ENCODE measurements at places on chromosomes 7 and 10.

GRCh38 chr7:141999058-141999623 is 3.5 kb downstream of the MGAM start:
- no peak for DNase-seq

- DNase-seq, result no peak
Observed at GRCh38 chr10:97378933-97379921, 21.9 kb downstream of the RRP12 start.

GRCh38 chr7:77950548-77950947 is 152.0 kb downstream of the PHTF2 start:
- DNase-seq, result no peak

DNA sequence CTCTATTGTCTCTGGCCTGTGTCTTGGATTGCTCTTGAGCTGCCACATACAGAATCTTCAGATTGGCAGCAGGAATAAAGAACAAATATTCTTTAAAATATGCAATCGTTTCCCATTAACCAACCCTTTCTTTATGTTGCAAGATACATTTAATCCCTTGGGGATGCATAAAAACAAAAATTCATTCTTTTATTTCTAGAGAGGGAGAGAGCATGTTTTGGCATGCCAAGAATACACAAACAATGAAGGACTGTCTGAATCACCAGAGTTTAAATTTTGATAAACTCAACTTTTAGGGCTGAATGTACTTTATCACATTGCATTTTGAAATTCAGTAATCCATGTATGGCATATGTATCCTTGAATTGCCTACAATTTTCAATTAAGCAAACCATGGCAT is 154.3 kb upstream of the SEMA3D start:
- no peak for DNase-seq

GRCh38 chr10:32245760-32246159 is 101.2 kb downstream of the EPC1 start:
- DNase-seq, result no peak

DNA sequence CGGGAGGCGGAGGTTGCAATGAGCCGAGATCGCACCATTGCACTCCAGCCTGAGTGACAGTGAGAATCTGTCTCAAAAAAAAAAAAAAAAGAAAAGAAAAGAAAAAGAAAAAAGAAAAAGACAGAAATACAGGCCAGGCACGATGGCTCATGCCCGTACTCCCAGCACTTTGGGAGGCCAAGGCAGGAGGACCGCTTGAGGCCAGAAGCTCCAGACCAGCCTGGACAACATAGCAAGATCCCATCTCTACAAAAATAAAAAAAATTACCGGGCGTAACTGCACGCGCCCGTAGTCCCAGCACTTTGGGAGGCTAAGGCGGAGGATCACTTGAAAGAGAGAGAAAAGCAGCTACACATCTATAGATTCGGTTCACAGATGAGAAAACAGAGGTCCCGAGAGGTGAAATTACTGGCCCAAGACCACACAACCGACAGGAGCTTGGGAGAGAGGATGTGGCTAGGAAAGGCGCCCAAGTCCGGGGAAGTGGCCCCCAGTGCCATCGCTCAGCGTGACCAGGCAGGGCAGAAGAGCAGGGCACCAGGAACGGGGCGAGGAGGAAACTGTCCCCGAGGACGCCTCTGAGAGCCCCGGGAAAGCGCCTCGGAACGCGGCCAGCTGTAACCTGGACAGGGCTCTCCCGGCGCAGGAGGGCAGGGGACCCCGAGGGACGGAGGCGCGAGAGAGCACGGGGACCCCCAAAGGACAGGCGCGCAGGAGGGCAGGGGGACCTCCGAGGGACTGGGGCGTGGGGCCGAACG is 612 bp downstream of the SNX8 start:
- DNase-seq, result no peak

DNA sequence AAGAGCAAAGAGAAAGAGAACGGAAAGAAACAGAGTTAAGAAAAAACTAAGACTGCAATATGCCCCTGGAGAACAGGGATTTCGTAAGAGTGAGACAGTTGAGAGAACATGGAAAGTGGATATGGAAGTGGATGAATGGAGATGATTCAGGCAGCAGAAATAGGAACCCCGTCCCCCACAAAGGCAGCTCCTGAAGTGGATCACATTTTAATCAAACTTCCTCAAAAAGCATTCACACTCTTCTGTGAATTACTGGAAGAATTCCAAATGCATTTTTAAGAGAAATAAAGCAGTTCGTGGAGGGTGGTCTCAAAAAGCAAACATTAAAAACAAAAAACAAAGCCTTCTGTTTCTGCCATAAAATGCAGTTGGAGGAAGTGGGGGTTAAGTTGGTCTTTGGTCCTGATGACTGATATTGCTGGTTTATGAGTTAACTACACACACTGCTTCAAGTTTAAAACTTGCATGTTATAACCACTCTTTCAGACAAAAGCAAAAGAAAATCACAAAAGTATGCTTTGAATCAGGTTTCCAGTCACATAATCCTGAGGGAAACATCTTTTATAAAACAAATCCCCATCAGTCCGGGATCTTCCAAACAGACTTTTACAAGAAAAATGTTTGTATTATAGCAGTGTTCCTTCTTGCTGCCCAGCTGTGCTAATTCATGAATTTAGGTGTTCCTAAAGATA is 214.3 kb downstream of the FANK1 start:
- DNase-seq, result no peak

DNA sequence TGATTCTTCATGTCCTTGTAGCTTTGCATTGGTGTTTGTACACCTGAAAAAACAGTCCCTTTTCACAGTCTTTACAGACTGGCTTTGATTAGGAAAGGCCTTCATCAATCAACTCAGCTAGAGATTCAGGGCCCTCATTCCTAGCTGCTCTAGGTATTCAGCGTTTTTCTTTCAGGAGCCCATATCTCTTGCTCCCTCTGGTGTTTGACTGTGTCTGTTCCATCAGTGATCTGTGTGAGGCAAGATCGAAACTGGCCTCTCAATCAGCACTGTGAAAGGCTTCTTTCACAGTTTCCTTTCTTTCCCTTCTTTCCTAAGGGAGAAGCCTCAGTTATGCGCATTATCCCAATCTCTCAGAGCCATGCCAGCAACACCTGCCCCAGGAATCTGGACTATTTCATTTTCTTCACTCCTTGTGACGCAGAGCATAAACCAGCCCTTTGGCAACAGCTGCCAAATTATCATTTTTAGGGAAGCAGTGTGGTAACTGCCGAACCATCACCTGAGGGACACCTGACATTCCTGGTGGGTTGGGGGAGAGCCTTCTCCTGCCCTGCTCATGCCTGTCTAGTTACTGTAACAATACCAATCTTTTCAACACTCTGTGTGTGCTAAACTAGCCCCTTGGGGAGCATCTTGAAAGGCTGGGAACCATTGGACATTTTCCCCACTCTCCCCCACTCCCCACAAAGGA is 75.7 kb upstream of the CCDC71L start:
- DNase-seq, result no peak

DNA sequence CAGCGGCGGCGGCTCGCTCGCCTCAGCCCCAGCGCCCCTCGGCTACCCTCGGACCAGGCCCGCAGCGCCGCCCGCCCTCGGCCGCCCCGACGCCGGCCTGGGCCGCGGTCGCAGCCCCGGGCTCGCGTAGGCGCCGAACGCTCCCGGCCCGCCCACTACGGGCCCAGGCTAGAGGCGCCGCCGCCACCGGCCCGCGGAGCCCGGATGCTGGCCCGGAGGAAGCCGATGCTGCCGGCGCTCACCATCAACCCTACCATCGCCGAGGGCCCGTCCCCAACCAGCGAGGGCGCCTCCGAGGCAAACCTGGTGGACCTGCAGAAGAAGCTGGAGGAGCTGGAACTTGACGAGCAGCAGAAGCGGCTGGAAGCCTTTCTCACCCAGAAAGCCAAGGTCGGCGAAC is 18.2 kb upstream of the TSPAN33 start:
- DNase-seq, result no peak

- no peak for DNase-seq
Observed at GRCh38 chr7:32223721-32224120, 153.5 kb upstream of the PDE1C start.

- DNase-seq, result no peak
Observed at GRCh38 chr7:72753781-72754180, 74.2 kb downstream of the TYW1B start.

- no peak for DNase-seq
Observed at GRCh38 chr10:6395606-6396005, 184.5 kb downstream of the PRKCQ start.

DNA sequence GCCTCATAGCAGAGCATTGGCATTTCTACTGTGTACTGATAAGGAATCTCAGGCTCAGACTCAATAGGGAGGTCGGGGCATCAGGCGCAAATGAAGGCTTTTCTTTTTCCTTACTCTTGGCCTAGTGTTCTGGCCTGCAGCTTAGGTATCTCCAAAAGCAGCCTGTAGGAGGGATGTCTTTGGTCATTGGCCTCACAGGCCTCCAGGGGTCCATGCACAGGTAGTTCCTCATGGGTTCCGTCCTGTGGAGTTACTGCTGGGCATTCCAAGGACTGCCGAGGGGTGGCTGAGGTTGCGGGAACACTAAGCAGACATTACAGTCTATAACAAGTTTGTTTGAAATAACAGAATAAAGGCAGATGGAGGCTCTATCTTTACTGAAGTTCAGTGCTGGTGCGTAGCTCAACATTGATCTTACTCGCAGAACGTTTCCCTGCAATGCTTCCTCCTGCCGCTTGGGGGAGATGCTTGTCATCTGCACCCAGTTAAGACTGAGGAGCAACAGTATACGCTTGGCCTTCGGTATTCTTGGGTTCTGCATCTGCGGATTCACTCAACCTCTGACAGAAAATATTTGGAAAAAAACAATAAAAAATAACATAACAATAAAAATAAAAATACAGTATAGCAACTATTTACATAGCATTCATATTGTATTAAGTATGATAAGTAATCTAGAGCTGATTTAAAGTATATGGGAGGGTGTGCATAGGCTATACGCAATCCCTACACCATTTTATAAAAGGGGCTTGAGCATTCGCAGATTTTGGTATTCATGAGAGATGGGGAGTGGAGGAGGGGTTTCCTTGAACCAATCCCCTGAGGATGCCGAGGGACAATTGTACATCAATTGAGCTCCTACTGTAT is 58.9 kb downstream of the SH2D4B start:
- DNase-seq, result peak; percentile 18

DNA sequence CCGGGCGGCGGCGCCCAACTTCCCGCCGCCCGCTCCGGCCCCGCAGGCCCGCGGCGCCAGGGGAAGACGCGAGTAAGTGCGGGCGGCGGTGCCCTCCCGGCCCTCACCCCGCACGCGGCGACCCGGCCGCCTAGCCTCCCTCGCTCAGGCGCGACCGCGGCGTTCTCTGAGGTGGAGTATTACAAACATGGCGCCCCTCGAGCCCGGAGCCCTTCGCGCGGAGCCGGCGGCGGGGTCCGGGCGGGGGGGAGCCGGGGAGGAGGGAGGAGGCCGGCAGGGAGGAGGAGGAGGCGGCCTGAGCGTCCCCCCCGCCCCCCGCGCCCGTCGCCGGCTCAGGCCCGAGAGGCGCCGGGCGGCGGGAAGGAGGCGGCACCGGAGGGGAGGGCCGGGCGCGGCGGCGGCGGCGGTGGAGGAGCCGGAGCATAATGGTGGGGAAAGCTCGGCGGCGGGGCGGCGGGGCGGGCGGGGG is at the start of gene ZMYND11:
ZMYND11 (plus strand) TSS at position 324 of the 469 bp plus-strand sequence. CDS start 44,558 bp downstream, outside the sequence.
- peak; percentile 69 for DNase-seq

DNA sequence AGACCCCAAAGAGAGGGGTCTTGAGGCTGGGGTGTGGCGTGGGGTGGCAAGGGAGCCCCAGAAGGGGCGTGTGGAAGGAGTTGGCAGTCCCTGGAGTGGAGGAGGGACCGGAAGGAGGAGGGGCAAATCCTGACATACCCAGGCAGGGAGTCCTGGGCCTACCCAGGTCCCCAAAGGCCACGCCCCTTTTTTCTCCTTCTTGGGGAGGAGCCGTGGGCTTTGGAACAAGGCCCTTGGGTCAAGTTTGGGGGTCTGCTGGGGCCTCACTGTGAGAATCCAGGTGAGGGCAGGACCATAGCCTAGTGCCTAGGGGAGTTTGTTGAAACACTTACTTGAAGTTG is 1.2 kb upstream of the SMARCD3 start:
- no peak for DNase-seq

GRCh38 chr7:138257459-138258196 is 181.4 kb downstream of the AKR1D1 start:
- no peak for DNase-seq

GRCh38 chr10:20004087-20004523 is 187.9 kb downstream of the PLXDC2 start:
- DNase-seq, result no peak

GRCh38 chr7:144907577-144907976 is 71.7 kb upstream of the TPK1 start:
- DNase-seq, result no peak

DNA sequence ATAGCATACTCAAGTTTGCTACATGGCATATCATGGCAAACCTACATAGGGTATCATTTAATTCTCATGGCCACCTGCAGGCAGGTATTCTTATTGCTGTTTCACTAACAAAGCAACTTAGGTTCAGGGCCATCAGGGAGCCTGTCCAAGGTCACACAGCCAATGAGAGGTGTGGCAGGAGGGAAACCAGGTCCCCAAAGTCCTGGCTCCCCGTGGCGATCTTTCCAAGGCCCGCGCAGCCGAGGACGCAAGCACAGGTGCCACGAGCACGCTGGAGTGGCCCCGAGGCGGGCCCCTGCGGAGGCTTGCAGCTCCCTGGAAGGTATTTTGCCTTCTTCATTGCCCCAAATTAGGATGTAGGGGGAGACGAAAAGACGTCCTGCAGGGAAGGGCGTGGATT is 20.8 kb downstream of the PRKAG2 start:
- no peak for DNase-seq

- no peak for DNase-seq
Observed at GRCh38 chr7:79406371-79406770, 47.1 kb downstream of the MAGI2 start.

- peak; percentile 74 for DNase-seq
Observed at GRCh38 chr7:3063016-3063753, 19.5 kb upstream of the CARD11 start.

GRCh38 chr7:155729847-155730246 is 82.4 kb downstream of the SHH start:
- no peak for DNase-seq

GRCh38 chr7:133535308-133535707 is 282.4 kb downstream of the EXOC4 start:
- no peak for DNase-seq

- DNase-seq, result no peak
Observed at GRCh38 chr10:69819716-69820506, 18.2 kb downstream of the COL13A1 start.
